ENCODE measurements at places on chromosomes 5 and 9.
A peak's percentile ranks its signal among the peaks of the same experiment; 100 is the strongest.

- no peaks in the 10 kb centered on the region for H3K4me1 ChIP-seq
- no peak overlapping the region for H3K4me3 ChIP-seq
- peak; percentile 24 for DNase-seq
- H3K27ac ChIP-seq = peak overlapping the region; percentile 59
These were observed 282.9 kb downstream of the NFIB start for GRCh38 chr9:14031060-14031414.

DNA sequence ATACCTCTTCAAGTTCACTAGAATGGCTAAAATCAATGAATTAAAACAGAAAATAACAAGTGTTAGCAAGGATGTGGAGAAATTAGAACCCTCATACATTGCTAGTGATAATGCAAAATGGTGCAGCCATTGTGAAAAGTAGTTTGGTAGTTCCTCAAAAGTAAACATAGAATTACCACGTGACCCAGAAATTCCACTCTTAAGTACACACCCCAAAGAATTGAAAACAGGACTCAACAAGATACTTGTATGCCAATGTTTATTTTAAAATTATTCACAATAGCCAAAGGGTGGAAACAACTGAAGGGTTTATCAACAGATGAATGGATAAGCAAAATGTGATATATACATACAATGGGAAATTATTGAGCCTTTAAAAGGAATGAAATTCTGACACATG, 70.3 kb downstream of the BARX1 start:
- H3K27ac ChIP-seq = no peak overlapping the region
- DNase-seq = no peak
- H3K27me3 ChIP-seq = no peaks in the 10 kb centered on the region
- no peak overlapping the region for H3K4me3 ChIP-seq

- DNase-seq = no peak
- peak overlapping the region; percentile 24 for H3K4me3 ChIP-seq
- peaks cover 17% of the 10 kb centered on the region for H3K4me1 ChIP-seq
- no peaks in the 10 kb centered on the region for H3K27me3 ChIP-seq
- H3K27ac ChIP-seq = no peak overlapping the region
These were observed 1.4 kb upstream of the COL27A1 start for GRCh38 chr9:114153761-114154599.

DNA sequence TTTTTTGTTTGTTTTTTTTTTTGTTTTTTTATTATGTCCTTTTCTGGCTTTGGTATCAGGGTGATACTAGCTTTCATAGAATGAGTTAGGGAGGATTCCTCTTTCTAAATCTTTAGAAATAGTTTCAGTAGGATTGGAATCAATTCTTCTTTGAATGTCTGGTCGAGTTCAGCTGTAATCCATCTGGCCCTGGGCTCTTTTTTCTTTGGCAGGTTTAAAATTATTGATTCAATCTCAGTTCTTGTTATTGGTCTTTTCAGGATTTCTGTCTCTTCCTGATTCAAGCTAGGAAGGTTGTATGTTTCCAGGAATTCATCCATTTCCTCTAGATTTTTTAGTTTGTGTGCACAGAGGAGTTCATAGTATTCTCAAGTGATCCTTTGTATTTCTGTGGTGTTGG, 34.9 kb downstream of the IQGAP2 start:
- H3K27ac ChIP-seq = no peak overlapping the region
- no peaks in the 10 kb centered on the region for H3K36me3 ChIP-seq
- no peaks in the 10 kb centered on the region for H3K27me3 ChIP-seq
- no peak for DNase-seq
- H3K4me3 ChIP-seq = no peak overlapping the region

GRCh38 chr5:62373382-62373781, 30.3 kb downstream of the DIMT1 start:
- H3K27me3 ChIP-seq = no peaks in the 10 kb centered on the region
- H3K4me1 ChIP-seq = no peaks in the 10 kb centered on the region
- DNase-seq = no peak
- H3K36me3 ChIP-seq = no peaks in the 10 kb centered on the region
- no peak overlapping the region for H3K27ac ChIP-seq

- no peaks in the 10 kb centered on the region for H3K36me3 ChIP-seq
- H3K27ac ChIP-seq = no peak overlapping the region
- H3K4me1 ChIP-seq = no peaks in the 10 kb centered on the region
- H3K27me3 ChIP-seq = no peaks in the 10 kb centered on the region
- H3K4me3 ChIP-seq = no peak overlapping the region
These were observed 12.0 kb downstream of the FOXI1 start for GRCh38 chr5:170117736-170118135.

GRCh38 chr5:170360709-170361108, 28.5 kb downstream of the KCNMB1 start:
- H3K36me3 ChIP-seq = no peaks in the 10 kb centered on the region
- no peak overlapping the region for H3K27ac ChIP-seq
- no peaks in the 10 kb centered on the region for H3K27me3 ChIP-seq

- no peaks in the 10 kb centered on the region for H3K27me3 ChIP-seq
- H3K27ac ChIP-seq = no peak overlapping the region
- no peaks in the 10 kb centered on the region for H3K4me1 ChIP-seq
- H3K36me3 ChIP-seq = no peaks in the 10 kb centered on the region
- no peak for DNase-seq
These were observed 10.8 kb downstream of the KLF4 start for GRCh38 chr9:107478805-107479204.

DNA sequence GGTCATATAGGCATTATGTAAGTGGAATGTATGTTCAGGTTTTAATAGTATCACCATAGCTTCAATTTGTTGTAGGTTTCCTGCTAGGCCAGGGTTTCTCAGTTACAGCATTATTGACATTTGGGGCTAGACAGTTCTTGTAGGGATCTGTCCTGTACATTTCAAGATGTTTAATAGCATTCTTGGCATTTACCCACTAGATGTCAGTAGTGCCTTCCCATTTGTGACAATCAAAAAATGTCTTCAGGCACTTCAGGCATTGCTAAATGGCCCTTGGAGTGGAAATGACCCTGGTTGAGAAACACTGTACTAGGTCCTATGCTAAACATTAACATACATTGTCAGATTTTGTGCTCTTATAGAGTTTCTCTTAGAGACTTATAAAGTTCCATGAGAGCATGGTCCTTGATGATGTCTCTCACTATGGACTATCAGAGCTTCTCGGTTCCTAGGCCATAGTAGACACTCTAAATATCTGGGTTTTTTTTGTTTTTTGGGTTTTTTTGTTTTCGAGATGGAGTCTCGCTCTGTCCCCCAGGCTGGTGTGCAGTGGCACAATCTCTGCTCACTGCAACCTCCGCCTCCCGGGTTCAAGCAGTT, 1.4 kb downstream of the KIF20A start:
- H3K36me3 ChIP-seq = no peaks in the 10 kb centered on the region
- H3K27ac ChIP-seq = no peak overlapping the region
- H3K27me3 ChIP-seq = no peaks in the 10 kb centered on the region
- H3K4me1 ChIP-seq = peaks cover 4% of the 10 kb centered on the region

GRCh38 chr5:137737349-137738131, 1.7 kb upstream of the KLHL3 start:
- no peak overlapping the region for H3K4me3 ChIP-seq
- H3K27me3 ChIP-seq = no peaks in the 10 kb centered on the region
- H3K27ac ChIP-seq = no peak overlapping the region
- peak; percentile 42 for DNase-seq

GRCh38 chr5:135032695-135032998, 1.4 kb downstream of the PITX1 start:
- H3K4me1 ChIP-seq = no peaks in the 10 kb centered on the region
- no peak overlapping the region for H3K4me3 ChIP-seq
- no peak for DNase-seq
- H3K27ac ChIP-seq = no peak overlapping the region

Data from uterus (tissue), 4 donors.